Neural progenitor cell (in vitro differentiated cells): ENCODE measurements at places on chromosomes 4 and X. TPM values are rescaled to one million over a fixed set of nuclear protein-coding genes. Genes with fewer than 3 reads are reported as not detected.

GRCh38 chrX:11386001-11386523 lies 92.8 kb downstream of the AMELX start:
- no peak for DNase-seq
- no peaks in the 10 kb centered on the region for H3K4me1 ChIP-seq
- no peak overlapping the region for H3K27ac ChIP-seq
- H3K27me3 ChIP-seq: no peaks in the 10 kb centered on the region
- no peak overlapping the region for H3K4me3 ChIP-seq

DNA sequence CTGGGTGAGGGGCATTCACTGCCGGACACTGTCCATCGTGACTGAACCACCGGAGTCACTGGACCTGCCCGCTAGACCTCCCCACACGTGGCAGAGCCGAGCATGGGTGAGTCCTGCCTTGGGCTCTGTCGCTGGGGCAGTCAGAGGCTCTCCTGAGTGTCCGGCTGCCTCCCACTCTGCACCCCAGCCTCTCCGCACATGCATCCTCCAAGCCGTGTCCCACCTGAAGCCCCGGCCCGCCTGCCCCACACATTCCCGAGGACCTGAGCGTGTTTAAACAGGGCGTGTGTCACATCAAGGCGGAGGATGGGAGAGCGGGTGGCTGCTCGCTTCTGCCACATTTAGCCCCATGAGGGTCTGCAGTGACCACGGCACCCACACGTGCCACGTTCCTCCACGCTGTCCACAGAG lies 4.7 kb downstream of the CPLX1 start:
- DNase-seq: no peak
- H3K4me1 ChIP-seq: no peaks in the 10 kb centered on the region
- no peaks in the 10 kb centered on the region for H3K36me3 ChIP-seq
- H3K27ac ChIP-seq: no peak overlapping the region

Gene GLUD2
- total RNA-seq: 7.5 and 8.9 TPM in 2 replicates

DNA sequence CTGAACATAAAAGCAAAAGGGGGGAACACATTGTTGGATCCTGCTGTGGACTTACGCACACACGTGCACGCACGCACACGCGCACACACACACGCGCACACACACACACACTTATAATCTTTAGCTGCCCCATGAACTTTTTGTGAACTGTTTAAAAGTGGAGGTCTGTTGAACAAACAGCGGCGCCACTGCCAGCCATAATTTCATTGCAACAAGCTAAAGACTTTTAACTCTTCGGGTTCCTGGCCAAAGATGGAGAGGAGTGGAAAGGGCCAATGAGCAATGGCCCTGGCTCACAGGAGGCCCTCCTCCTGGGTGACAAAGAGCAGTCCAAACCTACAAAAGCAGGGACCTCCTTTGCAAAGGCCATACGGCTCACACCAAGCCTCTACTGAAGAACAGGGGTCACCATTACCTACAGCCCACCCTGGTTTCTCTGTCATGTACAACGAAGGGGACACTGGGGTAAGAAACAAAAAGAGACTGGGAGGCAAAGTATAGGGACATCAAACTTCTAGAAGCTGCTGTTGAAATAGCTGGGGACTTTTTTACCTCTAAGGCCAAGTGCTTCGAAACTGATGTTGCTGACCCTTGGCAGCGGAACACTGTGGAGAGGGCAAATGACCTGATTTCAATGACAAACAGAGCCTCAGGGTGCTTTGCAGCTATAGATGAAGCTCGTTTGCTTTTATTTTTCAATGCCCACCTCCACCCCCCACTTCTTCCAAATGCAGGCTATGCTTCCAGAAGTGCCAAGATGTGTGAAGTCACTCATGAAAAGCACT lies 16.7 kb downstream of the BCOR start:
- H3K27me3 ChIP-seq: peaks cover 40% of the 10 kb centered on the region
- peaks cover 75% of the 10 kb centered on the region for H3K4me1 ChIP-seq
- H3K27ac ChIP-seq: no peak overlapping the region
- no peaks in the 10 kb centered on the region for H3K36me3 ChIP-seq
- no peak overlapping the region for H3K4me3 ChIP-seq

DNA sequence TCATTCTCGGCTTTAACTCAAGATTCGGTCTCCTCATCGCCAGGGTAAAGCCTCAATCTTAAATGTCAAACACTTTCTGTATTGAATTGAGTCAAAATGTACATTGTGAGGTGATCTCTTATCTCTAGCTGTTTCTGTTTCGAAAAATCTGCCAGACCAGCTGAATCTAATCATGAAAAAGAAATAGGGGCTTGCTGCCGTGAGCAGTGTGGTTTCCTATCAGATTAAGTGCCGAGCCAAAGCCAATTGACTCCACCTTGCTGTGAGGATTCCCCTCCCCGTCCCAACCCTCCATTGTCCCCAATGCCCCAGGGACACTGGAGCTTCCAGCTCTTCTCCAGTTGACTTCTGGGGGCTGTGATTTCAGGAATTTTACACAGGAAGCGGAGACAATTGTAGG lies 12.5 kb upstream of the CRLF2 start:
- H3K4me3 ChIP-seq: no peak overlapping the region
- H3K27ac ChIP-seq: peak overlapping the region; percentile 14
- peaks cover 9% of the 10 kb centered on the region for H3K4me1 ChIP-seq
- no peaks in the 10 kb centered on the region for H3K27me3 ChIP-seq
- H3K36me3 ChIP-seq: no peaks in the 10 kb centered on the region

GRCh38 chrX:10090319-10090718 lies 66.5 kb upstream of the CLCN4 start:
- H3K27me3 ChIP-seq: no peaks in the 10 kb centered on the region
- H3K4me3 ChIP-seq: no peak overlapping the region
- DNase-seq: no peak
- no peaks in the 10 kb centered on the region for H3K36me3 ChIP-seq
- no peaks in the 10 kb centered on the region for H3K4me1 ChIP-seq
